ENCODE measurements at places on chromosomes 6 and 20.

GRCh38 chr6:56845032-56845431 is 109.9 kb upstream of the BEND6 start:
- no peak for DNase-seq

DNA sequence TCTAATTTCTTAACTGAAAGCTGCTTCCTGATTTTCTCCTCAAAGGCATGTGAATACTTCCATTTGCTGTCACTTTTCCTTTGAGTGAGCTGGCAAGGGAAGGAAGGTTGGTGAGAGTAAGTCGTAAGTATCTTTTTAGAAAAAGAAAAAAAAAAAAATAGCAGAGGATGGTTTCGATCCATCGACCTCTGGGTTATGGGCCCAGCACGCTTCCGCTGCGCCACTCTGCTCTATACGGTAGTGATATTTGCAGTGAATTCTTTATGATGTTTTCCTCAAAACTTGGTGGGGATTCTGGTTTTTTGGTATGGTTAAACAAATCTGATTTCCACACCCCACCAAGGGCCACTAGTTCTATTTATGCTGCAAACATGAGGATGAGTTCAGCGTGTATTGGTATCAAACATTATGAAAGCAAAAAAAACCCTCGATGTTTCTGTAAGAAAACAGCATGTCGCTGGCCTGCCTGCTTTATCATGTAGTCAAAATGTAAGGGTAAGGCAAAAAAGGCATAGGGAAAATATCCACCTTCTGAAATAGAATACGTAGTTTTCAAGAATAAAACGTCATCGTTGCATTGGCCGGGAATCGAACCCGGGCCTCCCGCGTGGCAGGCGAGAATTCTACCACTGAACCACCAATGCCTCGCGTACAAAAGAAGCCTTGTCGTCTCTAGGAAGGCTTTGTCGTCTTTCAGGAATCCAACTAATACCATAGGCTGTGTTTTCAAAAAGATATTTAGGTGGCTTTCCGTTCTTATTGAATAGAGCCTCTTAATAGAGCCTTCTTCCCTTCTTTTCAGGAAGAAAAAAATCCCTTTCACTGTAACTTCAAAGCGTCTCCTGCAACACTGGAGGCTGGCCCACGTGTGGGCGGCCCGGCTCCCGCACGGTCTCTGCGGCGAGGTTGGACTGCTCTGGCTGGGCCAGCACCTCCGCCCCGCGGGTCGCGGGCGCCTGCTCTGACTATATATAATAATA is 9.6 kb downstream of the OR2B2 start:
- peak; percentile 54 for DNase-seq

GRCh38 chr6:54094293-54094692 is 16.9 kb upstream of the MLIP start:
- DNase-seq: no peak

DNA sequence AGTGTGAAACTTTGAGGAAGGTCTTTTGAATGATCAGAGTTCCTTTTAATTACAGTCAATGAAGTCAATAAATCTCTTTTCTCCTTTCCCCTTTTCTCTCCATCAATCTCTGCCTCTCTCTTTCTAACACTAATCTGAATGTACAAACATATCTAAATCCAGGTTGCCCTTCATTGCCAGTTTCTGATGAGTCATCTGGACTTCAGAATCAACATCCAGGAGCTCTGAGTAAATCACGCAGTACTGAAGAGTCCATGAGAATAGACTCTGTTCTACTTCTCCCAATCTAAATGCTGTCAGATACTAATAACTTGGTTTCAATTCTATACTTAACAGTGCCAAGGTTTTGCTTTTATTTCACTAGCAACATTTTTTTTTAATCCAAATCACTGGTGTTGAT is 238.7 kb upstream of the THEMIS start:
- no peak for DNase-seq

DNA sequence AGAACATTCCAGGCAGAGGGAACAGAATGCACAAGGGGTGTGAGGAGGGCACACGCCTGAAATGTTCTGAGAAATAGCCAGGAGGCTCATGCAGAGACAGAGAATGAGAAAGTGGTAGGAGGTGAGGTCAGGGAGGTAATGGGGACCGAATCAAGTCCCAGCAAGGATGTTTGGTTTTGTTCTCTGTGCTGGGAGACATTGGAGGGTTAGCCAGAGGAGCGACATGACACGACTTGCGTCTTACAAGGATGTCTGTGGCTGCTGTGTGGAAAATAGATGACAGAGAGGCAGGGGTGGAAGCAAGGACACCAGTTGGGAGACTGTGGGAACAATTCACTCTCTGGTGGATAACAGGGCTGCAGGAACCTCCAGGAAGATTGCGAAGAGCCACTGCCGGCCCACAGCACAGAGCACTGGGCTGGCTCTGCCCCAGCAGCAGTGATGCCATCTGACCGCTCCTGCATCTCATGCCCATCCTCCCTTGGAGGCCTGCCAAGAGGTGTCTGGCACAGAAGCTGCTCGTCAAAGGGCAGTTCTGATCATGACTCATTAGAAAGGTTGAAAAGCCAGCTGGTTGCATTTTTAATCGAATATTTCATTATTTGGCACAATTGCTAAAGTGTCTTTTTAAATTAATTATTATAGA is 57.7 kb upstream of the CD83 start:
- no peak for DNase-seq

- DNase-seq: no peak
These were observed 151.5 kb downstream of the TASP1 start for GRCh38 chr20:13487202-13487601.

- no peak for DNase-seq
These were observed 487.6 kb downstream of the TFAP2A start for GRCh38 chr6:9927275-9927674.

DNA sequence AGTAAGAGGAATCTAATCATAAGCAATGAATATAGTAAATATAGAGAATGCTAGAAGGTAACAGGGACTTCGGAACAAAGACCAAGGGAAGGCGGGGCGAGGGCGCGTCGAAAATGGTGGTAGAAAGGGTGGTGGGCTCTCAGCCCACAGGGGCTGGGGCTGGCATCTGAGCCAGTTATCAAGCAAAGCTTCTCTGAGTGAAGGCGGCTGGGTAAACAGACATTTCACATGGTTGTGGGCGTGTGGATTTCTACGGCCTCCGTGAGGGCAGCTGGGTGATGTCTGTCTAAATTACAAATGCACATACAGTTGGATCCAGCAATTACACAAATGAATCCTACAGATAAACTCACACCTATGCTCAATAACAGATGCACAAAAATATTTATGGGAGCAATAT is 56.6 kb downstream of the TOX2 start:
- no peak for DNase-seq

DNA sequence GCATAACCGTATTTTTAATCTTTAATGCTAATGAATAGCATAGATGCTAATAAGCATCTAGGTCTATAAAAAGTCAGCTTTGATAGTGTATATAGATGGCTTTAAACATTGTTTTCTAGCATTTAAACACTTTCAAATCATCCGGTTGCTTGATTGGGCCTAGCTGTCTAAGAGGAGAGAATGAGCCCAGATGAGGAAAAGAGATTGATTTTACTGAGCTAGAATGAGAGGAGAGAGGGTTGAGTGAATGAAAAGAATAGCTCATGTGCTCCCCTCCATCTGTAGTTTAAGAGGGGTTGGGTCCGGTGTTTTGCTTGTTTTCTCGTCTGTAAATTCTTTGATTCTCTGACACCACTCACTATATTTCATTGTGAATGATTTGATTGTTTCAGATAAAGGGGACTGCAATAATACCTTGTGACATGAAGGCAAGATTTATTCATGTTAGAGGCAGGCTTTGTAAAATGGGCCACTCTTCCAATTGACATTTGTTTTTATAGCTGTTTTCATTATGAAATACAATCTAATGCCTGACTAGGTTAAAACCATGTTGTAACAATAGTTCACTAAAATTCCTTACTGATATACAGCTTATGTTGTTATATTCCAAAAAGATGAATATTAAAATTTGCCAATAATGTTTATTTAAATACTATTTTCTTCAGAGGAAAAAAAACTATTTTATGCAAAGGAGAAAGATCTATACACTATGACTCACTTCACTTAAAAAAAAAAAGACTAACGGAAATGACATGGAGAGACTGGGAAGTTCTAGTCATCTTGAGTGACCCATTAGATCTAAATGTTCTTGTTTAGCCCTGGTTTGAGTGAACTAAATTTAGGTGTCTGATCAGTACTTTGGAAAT is 3.2 kb downstream of the PTPN1 start:
- no peak for DNase-seq

DNA sequence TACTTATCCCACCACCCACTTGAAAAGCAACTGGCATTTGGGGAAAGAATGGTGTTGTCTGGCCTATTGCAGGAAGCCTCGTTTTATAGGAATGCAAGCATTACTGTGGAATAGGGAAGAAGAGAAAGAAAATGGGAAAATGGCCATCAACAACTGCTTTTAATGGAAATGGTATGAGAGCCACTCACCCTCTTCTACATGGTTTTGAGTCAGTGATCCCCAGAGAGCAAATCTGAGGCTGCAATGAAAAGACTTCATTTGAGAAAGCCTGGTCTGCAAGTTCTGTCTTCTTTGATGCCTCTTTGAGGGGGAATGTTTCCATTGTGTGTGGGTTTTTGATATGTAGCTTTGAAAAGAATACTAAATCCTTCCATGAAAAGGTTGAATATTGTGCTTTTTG is 172.3 kb upstream of the HDDC2 start:
- DNase-seq: no peak

GRCh38 chr6:92369309-92369708 is 1050.0 kb downstream of the EPHA7 start:
- no peak for DNase-seq

GRCh38 chr6:75213732-75214131 is 7.9 kb upstream of the COL12A1 start:
- no peak for DNase-seq

- DNase-seq: no peak
These were observed 259.3 kb downstream of the KIF16B start for GRCh38 chr20:16313917-16314316.
